NCI-H187 (cell line): ENCODE measurements at places on chromosomes 5 and 9.

GRCh38 chr5:119063579-119064379 lies 7.1 kb upstream of the DMXL1 start:
- no peak for DNase-seq

- DNase-seq, result no peak
Measured at GRCh38 chr9:122107291-122107805, 14.2 kb upstream of the TTLL11 start.

DNA sequence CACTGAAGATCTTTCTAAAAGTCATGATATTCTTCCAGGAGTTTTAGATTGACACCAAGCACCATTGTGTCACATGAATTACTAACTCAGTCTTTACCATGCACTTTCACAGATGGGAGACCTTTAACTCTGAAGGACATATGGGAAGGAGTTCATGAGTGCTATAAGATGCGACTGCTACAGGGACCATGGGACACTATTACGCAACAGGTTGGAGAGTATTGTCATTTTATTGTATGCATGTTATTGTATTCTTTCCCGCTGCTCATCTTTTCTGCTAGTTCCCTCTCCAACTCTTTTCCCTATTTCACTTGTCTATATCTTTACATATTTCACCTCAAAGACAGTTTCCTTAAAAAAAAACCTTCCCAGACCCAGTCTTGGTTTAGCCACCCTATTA lies 99.8 kb downstream of the RPS23 start:
- DNase-seq, result no peak

GRCh38 chr5:176406436-176407052 lies 9.8 kb downstream of the CLTB start:
- no peak for DNase-seq

- DNase-seq, result peak; percentile 34
Measured at GRCh38 chr5:172833686-172834414, at the start of gene ERGIC1. ERGIC1 (plus strand) TSS chr5:172834251; CDS start chr5:172834414, 163 bp downstream.

DNA sequence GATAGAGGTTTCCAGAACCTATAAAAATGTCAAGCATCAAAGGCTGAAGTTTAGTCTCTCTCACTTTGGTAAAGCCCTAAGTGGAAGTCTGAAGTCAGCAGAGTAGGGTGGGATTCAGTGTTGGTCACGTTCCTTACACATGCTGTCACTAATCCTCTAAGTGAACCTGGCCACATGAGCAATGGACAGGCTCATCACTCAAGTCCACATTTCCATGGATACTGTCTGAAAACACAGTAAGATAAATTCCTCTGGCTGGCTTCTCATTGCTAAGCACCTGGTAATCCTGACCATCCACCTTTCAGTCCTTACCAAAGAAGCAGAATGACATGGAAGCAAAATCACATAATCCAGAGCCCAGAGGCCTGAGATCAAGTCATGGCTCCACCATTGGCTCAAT lies 43.8 kb downstream of the GNA14 start:
- DNase-seq, result no peak

DNA sequence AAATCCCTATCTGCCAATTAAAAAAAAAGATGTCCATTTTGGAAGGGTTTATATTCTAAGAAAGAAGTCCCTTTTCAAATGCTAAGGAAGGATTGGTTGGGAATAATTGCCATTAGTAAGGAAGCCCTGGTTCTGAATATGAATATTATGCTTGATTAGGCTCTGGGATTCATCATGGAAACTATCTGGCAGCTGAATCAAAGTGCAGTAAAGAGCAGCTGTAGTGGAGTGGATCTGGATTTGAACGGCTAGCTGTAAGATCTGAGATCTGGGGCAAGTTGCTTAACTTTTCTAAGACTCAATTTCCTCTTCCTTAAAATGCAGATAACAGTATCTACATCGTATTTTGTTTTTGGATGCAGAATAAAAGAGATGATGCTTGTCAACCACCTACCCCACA lies 10.5 kb downstream of the IL12B start:
- DNase-seq, result no peak

- DNase-seq, result no peak
Measured at GRCh38 chr5:80149161-80149609, 106.7 kb downstream of the SERINC5 start.

DNA sequence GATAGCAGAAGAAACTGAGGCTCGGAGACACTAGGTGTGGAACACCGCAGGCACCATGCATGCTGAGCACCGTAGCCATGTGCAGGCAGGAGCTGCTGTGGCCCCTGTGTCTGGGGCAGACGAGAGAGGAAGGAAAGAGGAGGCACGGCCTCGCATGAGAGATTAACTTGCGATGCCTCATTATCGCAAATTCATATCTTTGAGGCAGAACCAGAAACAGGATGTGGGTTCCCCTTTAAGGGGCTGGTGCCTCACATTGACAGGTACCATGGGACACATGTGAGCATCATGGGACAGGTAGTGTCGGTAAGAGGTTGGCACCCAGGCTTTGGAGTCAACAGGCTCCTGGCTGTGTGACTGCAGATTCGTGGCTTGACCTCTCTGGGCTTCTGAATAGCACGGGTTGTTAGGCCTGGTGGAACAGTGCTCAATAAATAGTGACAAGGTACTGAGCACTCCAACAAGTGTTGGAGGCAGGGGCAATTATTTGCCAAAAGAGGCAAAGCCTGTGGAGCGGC lies 40.8 kb downstream of the NAIF1 start:
- DNase-seq, result no peak

DNA sequence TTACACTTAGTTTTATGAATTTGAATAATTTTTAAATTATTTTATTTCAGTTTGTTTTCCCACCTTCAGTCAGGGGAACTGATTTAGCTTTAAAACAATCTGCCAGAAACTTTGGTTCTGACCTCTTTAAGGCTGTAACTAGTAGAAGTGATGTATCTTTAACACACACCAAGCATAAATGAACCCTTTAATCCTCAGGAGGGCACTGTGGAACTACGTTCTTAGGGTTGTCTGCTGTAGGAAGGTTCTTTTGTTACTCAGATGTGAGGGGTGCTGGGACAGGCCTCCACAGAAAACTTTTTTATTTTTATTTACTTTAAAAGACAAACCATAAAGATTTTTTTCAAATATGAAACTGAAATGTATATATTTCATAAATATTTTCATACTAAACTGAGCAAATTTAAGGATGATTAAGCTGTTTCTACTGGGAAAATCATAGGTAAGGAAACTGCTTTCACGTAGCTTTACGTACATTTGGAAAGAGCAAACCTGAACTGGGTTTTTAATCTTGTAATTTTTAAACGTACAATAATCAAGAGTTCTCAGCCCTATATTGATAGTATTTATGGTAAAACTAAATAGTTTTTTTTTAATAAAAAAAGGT lies 5.3 kb downstream of the KLF4 start:
- no peak for DNase-seq

GRCh38 chr5:79285833-79286232 lies 49.9 kb downstream of the JMY start:
- no peak for DNase-seq

GRCh38 chr9:71552480-71552879 lies 215.8 kb downstream of the CEMIP2 start:
- DNase-seq, result no peak

DNA sequence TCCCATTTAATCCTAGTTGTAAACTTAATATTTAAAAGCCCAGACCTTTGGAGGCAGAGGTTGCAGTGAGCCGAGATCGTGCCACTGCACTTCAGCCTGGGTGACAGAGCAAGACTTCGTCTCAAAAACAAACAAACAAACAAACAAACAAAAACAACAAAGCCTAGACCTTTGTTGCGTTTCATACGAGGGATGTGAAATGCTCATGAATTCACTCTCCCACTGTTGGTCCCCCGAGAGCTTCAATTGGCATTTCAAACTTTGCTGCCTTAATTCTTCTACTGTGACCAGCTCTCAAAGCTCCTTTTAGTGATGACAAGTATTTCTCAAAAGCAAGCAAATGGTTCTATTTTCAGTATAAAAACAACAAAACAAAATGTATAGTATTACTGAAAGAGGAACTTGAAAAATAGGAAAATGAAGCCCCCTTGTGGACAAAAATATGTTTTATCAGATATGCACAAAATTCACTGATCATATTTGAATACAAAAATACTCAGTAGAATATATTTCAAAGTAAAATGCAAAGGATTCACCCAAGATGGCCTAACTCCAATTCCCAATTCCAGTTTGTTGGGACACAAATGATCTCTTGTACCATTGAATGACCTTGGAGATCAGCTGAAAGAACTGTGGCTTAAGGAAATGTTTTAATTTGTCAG lies 140.4 kb downstream of the ESM1 start:
- peak; percentile 54 for DNase-seq

GRCh38 chr5:17846496-17846895 lies 212.2 kb downstream of the TAF11L14 start:
- no peak for DNase-seq

- no peak for DNase-seq
Measured at GRCh38 chr5:5398071-5398470, 24.4 kb upstream of the ICE1 start.

- no peak for DNase-seq
Measured at GRCh38 chr5:109191153-109191558, 218.6 kb downstream of the PJA2 start.

GRCh38 chr9:13614060-13614459 lies 334.6 kb upstream of the MPDZ start:
- DNase-seq, result no peak

- DNase-seq, result no peak
Measured at GRCh38 chr5:38601133-38601862, 44.9 kb upstream of the LIFR start.

- DNase-seq, result no peak
Measured at GRCh38 chr5:113245427-113246225, 189.2 kb downstream of the TSSK1B start.

GRCh38 chr5:126368239-126368812 lies 54.9 kb upstream of the GRAMD2B start:
- no peak for DNase-seq
